Sigmoid colon (tissue), 7 donors: ENCODE measurements at places on chromosomes 6 and 20.

- no peaks in the 10 kb centered on the region for H3K27me3 ChIP-seq
- peaks cover 12% of the 10 kb centered on the region for H3K4me1 ChIP-seq
- no peak for DNase-seq
- no peaks in the 10 kb centered on the region for H3K36me3 ChIP-seq
Observed at GRCh38 chr6:52394251-52394666, 25.9 kb upstream of the EFHC1 start.

DNA sequence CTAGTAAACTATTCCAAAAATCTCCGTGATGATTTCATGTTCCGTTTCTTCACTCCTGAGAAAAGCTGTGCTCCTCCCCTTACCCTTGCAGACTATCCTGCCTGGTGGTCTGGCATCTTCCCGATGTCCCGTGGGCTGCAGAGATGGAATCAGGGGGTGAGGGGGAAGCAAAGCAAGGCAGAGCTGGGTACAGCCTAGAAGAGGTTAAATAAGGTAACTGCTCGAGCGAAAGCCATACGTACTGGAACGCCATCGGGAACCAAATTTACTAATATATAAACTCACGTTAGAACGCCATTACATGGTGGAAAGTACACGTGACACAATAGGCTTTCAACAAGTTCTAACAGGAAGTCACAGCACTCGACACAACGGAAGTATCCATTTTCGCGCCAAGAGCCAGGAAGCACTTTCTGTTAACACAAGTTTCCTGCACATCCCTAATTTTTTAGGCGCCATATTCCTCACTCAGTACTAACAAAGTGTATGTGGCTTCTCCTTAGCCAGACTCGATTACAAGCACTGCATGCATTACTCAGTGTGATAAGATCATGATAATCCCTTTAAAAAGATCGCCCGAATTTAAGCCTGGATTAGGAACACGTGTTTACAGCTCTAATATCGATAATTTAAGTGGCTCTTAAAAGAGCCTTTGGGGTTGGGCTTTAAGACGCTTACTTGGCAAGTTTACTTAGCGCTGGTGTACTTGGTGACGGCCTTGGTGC lies 101.6 kb upstream of the PRSS16 start:
- peak; percentile 94 for DNase-seq
- H3K27ac ChIP-seq, result peak overlapping the region; percentile 91
- no peaks in the 10 kb centered on the region for H3K36me3 ChIP-seq
- H3K4me1 ChIP-seq, result peaks cover 24% of the 10 kb centered on the region
- H3K4me3 ChIP-seq, result peak overlapping the region; percentile 56

DNA sequence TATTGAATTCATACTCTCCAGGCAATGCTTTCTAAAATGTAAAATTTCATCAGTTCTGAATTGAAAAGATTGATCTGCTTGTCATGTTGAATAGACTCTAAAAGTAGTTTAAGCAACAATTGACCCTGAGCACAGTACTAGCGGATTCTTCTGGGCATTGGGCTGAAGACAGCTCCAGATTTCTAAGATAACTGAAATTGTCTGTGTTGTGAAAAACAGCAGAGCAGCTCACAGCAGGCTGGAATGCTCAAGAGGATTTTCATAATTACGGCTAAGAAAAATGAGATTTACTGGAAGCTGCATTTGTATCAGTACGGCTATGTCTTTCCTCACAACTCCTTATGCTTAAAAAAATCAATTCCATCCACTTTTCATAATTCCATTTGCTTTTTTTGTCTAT lies 373.7 kb downstream of the HACE1 start:
- no peak for DNase-seq
- H3K27me3 ChIP-seq, result no peaks in the 10 kb centered on the region
- H3K36me3 ChIP-seq, result no peaks in the 10 kb centered on the region

GRCh38 chr6:12008366-12009179 lies 3.5 kb upstream of the HIVEP1 start:
- peak overlapping the region; percentile 86 for H3K4me3 ChIP-seq
- H3K27ac ChIP-seq, result peak overlapping the region; percentile 99
- DNase-seq, result peak; percentile 88
- H3K4me1 ChIP-seq, result peaks cover 25% of the 10 kb centered on the region

DNA sequence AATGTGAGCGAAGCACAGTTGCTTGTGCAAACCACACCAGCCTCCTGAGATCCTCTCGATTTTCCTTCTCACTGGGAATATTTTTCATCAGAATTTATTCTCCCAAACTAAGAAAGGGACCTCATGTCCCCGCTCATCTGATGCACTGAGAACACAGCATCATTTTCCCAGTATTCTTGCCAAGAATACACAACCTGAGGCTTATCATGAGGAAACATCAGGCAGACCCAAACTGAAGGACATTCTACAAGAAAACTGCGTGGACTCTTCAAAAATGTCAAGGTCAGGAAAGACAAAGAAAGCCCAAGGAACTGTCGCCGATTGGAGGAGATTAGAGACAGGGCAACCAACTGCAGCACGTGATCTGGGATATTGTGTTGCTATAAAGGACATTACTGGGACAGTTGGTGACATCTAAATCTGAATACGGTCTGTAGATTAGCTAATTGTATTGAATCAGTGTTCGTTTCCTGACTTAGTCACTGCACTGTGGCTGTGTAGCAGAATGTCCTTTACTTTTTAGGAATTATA lies 72.3 kb downstream of the SNX5 start:
- no peaks in the 10 kb centered on the region for H3K4me1 ChIP-seq
- H3K27ac ChIP-seq, result peak overlapping the region; percentile 84
- no peaks in the 10 kb centered on the region for H3K27me3 ChIP-seq
- no peaks in the 10 kb centered on the region for H3K36me3 ChIP-seq
- DNase-seq, result peak; percentile 47

DNA sequence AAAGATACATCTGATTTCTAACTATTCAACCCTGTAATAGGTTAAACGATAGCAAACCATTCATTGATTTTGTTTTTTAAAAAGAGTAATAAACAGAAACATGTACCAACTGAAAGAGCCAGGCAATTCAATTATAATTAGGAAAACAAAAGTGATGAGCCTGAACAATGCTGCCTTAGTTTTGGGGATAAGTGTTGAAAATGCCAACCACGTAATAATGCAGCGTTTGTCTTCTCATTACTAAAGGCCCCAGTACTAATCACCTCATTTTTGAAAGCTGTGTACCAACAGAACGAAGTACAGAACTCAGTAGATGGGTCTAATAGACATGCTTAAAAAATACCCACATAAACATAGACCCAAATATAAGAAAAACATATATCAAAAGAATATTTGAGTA lies 663.6 kb upstream of the CHD6 start:
- no peaks in the 10 kb centered on the region for H3K4me1 ChIP-seq
- no peaks in the 10 kb centered on the region for H3K36me3 ChIP-seq
- no peak overlapping the region for H3K4me3 ChIP-seq

GRCh38 chr20:62201173-62202082 lies 18.6 kb downstream of the MTG2 start:
- H3K4me1 ChIP-seq, result no peaks in the 10 kb centered on the region
- no peak overlapping the region for H3K4me3 ChIP-seq
- no peak for DNase-seq
- no peaks in the 10 kb centered on the region for H3K27me3 ChIP-seq
- H3K36me3 ChIP-seq, result peaks cover 24% of the 10 kb centered on the region

- no peak for DNase-seq
- H3K27me3 ChIP-seq, result no peaks in the 10 kb centered on the region
- no peak overlapping the region for H3K4me3 ChIP-seq
- no peaks in the 10 kb centered on the region for H3K4me1 ChIP-seq
- H3K27ac ChIP-seq, result no peak overlapping the region
Observed at GRCh38 chr6:41887331-41887751, 7.8 kb downstream of the USP49 start.
